ENCODE measurements at places on chromosomes 12 and 14.

- H3K36me3 ChIP-seq = no peaks in the 10 kb centered on the region
- H3K4me3 ChIP-seq = no peak overlapping the region
- no peak overlapping the region for H3K27ac ChIP-seq
- DNase-seq = no peak
These were observed 21.2 kb upstream of the FOXJ2 start for GRCh38 chr12:8011331-8011730.

GRCh38 chr14:53260286-53260685 lies 107.2 kb upstream of the DDHD1 start:
- H3K36me3 ChIP-seq = no peaks in the 10 kb centered on the region
- DNase-seq = no peak
- no peaks in the 10 kb centered on the region for H3K27me3 ChIP-seq
- H3K4me3 ChIP-seq = no peak overlapping the region
- H3K4me1 ChIP-seq = no peaks in the 10 kb centered on the region
- H3K27ac ChIP-seq = no peak overlapping the region

- H3K4me3 ChIP-seq = no peak overlapping the region
- peaks cover 1% of the 10 kb centered on the region for H3K4me1 ChIP-seq
- peaks cover 10% of the 10 kb centered on the region for H3K27me3 ChIP-seq
- no peak for DNase-seq
- H3K36me3 ChIP-seq = peaks cover 4% of the 10 kb centered on the region
These were observed 313.6 kb upstream of the RTL1 start for GRCh38 chr14:101217080-101217463.

DNA sequence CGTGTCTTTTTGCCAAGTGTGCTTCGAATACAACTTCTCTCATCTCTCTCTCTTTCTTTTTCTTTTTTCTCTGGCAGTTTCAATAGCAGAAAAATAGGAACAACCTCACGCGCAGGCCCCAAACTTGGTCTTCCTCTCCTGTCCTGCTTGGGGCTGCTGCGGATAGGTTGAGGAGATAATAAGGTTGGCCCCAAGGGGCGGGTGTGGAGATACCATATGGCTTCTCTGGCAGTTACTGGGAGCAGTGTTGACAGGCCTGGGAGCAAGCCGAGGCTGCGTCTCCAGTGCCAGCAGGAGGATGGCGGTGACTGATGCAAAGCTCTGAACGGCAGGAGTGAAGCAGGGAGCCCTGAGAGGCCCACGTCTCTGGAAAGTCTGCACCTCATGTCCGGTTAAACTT lies 89.5 kb upstream of the MANSC4 start:
- peaks cover 9% of the 10 kb centered on the region for H3K27me3 ChIP-seq
- no peak for DNase-seq
- no peaks in the 10 kb centered on the region for H3K4me1 ChIP-seq
- H3K4me3 ChIP-seq = no peak overlapping the region

- H3K4me3 ChIP-seq = no peak overlapping the region
- H3K36me3 ChIP-seq = no peaks in the 10 kb centered on the region
- no peaks in the 10 kb centered on the region for H3K4me1 ChIP-seq
- no peaks in the 10 kb centered on the region for H3K27me3 ChIP-seq
- no peak for DNase-seq
- no peak overlapping the region for H3K27ac ChIP-seq
These were observed 352.0 kb downstream of the BCAT1 start for GRCh38 chr12:24596768-24597388.

DNA sequence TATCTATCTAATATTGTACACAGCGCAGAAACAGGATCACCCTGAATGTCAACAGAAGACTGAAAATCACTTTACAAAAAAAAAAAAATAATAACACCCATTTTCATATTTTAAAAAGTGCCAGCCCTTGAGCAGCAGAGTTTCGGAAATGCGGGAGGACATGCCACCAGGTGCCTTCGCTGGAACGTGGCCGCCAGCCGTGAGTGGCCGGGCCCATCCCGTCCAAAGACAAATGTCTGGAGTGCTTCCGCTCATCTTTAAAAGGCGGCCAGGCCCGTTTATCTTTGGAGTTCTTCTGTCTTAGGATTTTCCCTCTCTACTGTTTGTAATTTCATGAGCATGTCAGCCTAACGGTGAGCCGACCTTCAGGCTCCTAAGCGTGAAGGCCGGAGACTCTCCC lies 43.5 kb downstream of the LRTM2 start:
- H3K27ac ChIP-seq = no peak overlapping the region
- DNase-seq = no peak
- H3K36me3 ChIP-seq = no peaks in the 10 kb centered on the region
- no peak overlapping the region for H3K4me3 ChIP-seq

DNA sequence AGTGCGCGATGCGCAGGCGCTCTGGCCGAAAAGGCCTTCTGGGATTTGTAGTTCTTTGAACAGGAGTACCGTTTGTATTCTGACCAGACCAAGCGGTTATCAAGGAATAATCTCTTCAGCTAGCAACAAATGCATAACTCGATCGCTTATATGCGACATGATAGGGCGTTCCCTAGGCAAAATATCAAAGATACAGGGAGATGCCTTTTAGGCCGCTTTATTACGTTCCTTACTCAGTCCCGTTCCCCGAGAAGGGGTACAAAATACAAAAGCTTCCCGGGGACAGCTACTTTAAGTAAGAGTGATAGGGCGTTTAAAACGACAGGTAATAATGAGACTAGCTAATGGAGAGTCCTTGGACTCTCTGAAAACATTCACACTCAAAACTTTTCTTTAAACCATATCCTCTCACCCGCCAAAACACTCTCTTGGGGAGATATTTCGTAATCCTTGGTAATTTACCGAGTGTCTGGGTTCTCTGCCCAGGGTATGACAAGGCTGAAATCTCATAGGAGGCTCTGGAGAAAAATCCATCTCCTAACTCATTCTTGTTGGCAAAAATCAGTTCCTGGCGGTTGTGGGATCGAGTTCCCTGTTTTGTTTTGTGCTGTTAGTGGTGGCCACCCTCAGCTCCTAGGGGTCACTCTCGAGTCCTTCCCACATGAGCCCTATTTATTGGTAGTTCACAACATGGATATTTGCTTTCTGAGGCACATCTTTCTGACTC lies 412 bp upstream of the SNW1 start:
- H3K27ac ChIP-seq = peak overlapping the region; percentile 99
- H3K4me3 ChIP-seq = peak overlapping the region; percentile 94
- H3K4me1 ChIP-seq = peaks cover 26% of the 10 kb centered on the region
- peaks cover 22% of the 10 kb centered on the region for H3K36me3 ChIP-seq

- H3K36me3 ChIP-seq = no peaks in the 10 kb centered on the region
- no peak for DNase-seq
- H3K27me3 ChIP-seq = peaks cover 7% of the 10 kb centered on the region
- H3K4me3 ChIP-seq = no peak overlapping the region
- H3K4me1 ChIP-seq = no peaks in the 10 kb centered on the region
- no peak overlapping the region for H3K27ac ChIP-seq
These were observed 111.8 kb downstream of the CAPZA3 start for GRCh38 chr12:18849761-18850160.

DNA sequence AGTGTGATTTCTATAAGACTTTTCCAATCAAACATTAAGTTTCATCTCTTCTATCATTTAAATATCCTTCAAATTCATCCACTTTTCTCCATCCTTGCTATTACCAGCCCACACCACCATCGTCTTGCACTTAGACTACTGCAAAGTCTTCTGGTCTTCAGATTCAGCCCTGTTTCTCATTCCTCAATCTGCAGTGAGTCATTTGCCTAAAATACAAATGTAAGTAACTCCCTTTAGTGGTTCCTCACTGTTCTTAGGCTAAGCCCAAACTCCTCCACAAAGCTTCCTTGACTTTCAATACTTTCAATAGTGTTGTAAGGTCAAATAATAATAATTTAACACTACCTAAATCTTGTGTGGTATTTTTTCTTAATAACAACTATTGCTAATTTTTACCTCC lies 83.3 kb downstream of the PLEKHG7 start:
- peak overlapping the region; percentile 14 for H3K27ac ChIP-seq
- no peaks in the 10 kb centered on the region for H3K4me1 ChIP-seq
- no peak for DNase-seq
- H3K4me3 ChIP-seq = no peak overlapping the region
- no peaks in the 10 kb centered on the region for H3K27me3 ChIP-seq
- H3K36me3 ChIP-seq = peaks cover 5% of the 10 kb centered on the region

DNA sequence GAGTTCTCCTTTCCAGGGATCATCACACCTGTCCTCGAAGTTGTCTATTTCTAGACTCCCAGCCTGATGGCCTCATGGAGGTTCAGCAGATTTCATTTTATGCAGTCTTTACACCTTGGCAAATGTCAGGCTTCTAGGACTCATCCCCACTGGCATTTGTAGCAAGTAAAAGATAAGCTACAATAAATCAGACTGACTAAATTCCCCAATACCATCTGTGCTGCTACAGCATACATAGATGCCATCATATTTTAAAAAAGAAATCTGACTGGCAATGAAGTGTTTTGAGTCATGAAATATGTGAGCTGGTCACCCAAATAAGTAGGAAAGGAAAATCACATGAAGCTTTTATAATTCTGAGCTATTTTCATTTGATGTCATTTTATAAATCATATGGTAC lies 55.3 kb downstream of the KCNC2 start:
- DNase-seq = no peak
- no peak overlapping the region for H3K27ac ChIP-seq
- no peaks in the 10 kb centered on the region for H3K27me3 ChIP-seq
- no peaks in the 10 kb centered on the region for H3K4me1 ChIP-seq

DNA sequence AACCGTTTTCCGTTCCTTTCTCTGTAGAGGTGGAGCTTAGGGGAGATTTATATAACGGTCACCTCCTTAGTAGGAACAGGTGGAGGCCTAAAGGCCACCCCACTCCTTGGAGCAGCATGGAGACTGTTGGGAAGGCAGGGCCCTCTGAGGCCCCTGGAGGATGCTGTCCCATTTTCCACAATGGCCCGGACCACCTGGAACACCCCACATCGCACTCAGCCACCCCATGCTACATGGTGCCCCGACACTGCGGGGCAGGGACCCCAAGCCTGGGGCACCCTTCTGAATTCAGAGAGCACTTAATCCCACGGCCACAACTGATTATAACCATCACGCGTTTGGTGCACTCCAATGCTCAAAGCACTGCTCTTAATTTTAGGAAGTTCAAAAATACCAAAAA lies 41.4 kb downstream of the C14orf132 start:
- H3K4me1 ChIP-seq = no peaks in the 10 kb centered on the region
- no peak overlapping the region for H3K27ac ChIP-seq
- H3K36me3 ChIP-seq = no peaks in the 10 kb centered on the region
- peaks cover 56% of the 10 kb centered on the region for H3K27me3 ChIP-seq

DNA sequence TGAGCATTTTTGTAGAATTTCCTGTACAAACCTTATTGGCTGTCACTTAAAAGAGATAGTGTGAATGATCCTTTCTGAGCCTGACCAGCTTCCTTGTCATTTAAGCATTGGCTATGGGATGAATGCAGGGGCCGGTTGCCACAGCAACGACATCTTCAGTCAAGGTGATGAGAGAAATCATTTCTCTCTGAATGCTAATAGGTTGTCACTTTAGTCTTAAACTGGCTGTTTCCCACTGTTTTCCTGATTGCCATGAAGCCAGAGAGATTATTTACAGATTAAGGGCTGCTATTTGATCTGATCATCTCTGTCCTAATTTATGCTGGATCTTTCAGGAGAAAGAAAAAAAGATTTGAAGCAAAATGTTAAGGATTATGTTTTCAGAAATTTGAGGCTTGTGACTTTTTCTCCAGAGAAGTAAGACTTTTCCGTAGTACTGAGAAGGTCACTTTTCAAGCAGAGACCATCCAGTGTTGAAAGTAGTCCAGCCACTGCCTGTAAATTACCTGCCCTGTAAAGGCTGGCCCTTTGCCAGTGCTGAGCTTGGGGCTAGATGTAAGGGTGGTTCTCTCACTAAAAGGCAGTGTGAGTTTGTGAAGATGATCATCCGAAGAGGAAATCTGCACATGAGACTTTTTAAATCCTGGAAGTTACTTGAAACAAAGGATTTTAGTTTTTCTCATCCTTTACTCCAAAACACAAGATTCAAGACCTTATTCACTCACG lies 235.6 kb downstream of the DACT1 start:
- no peak overlapping the region for H3K27ac ChIP-seq
- no peaks in the 10 kb centered on the region for H3K4me1 ChIP-seq
- no peaks in the 10 kb centered on the region for H3K27me3 ChIP-seq
- H3K36me3 ChIP-seq = peaks cover 2% of the 10 kb centered on the region
- no peak overlapping the region for H3K4me3 ChIP-seq
- no peak for DNase-seq

- peaks cover 8% of the 10 kb centered on the region for H3K4me1 ChIP-seq
- no peak for DNase-seq
- peaks cover 74% of the 10 kb centered on the region for H3K27me3 ChIP-seq
- H3K36me3 ChIP-seq = peaks cover 3% of the 10 kb centered on the region
- no peak overlapping the region for H3K27ac ChIP-seq
These were observed 6.4 kb upstream of the SLC38A4 start for GRCh38 chr12:46832130-46832704.

DNA sequence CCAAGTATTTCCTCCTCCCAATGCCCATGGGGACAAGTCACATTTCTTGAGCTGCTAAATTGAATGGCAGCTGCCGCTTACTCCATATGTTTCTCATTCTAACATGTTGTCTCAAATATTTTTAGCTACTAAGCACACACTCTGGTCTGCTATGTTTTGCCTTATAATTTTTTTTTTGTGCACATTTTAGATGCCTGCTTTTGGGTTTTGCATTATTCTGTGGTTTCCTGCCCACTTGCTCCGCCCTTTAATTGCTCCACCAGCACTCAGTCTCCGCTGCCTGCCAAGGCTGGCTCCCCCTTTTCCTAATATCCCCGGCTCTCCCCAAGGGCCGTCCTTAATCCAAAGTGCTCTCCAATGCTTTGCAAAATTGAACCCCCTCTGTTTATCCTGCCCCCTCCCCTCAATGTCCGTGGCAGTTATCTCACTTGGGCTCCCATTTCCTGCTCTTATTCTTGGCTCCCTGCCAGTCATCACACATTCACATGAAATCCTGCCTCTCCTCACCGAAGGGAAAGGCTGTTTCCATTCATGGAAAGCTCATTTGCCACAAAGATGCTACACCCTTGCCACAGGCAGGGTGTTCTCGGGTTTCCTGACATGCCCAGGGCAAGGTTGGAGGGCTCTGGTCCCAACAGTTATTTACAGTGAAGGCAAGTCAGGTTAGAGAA lies 79.4 kb downstream of the C12orf75 start:
- no peaks in the 10 kb centered on the region for H3K27me3 ChIP-seq
- H3K27ac ChIP-seq = peak overlapping the region; percentile 11
- peaks cover 16% of the 10 kb centered on the region for H3K4me1 ChIP-seq
- no peak for DNase-seq
- H3K36me3 ChIP-seq = no peaks in the 10 kb centered on the region

DNA sequence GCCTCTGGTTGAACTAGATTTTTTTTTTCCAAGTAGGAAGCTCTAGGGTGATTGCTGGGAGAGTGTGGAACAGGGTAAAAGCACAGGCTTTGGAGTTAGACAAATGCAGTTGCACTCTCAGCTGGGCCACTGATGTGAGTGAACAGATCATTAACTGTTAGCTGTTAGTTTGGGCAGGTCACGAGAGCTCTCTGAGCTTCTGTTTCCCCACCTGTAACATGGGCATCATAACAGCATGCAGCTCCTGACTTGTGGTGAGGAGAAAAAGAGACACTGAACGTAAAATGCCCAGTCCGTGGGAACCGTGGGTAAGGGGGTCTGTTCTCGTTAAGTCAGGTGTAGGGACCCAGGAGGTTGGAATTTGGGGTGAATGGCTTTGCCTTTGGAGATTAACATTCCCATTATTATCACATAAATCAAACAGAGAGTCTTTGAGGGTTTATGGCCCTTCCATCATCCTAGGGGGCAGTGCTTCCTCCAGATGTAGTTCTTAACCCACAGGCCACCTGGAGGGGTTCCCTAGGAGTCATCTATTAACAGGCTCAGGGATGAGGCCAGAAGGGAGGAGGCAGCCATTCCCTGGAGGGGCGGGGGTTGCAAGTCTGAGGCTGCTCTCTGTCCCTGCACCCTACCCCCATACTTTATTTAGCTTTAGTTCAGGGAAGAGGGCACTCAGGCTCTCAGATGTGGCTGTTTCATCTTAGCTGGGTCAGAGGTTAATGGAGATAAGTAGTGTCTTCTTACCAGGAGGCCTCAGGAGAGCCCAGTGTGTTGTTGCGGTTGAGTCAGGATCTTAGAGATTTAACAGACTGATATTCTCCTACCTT lies 135.2 kb downstream of the DACT1 start:
- H3K4me3 ChIP-seq = no peak overlapping the region
- H3K27ac ChIP-seq = no peak overlapping the region
- DNase-seq = no peak
